Activated B cell treated with CpG ODN at 0.5 μM for 24 hours (primary cell): ENCODE measurements at places on chromosomes 7 and 10.

GRCh38 chr10:8444630-8445029 lies 390.1 kb downstream of the GATA3 start:
- no peaks in the 10 kb centered on the region for H3K36me3 ChIP-seq
- H3K4me3 ChIP-seq = no peak overlapping the region
- no peaks in the 10 kb centered on the region for H3K4me1 ChIP-seq
- no peaks in the 10 kb centered on the region for H3K27me3 ChIP-seq
- H3K27ac ChIP-seq = no peak overlapping the region
- DNase-seq = no peak

GRCh38 chr10:50501924-50502452 lies 121.8 kb downstream of the SGMS1 start:
- DNase-seq = no peak
- peaks cover 40% of the 10 kb centered on the region for H3K4me1 ChIP-seq
- no peaks in the 10 kb centered on the region for H3K27me3 ChIP-seq
- no peak overlapping the region for H3K27ac ChIP-seq
- no peak overlapping the region for H3K4me3 ChIP-seq

- H3K4me3 ChIP-seq = no peak overlapping the region
- H3K36me3 ChIP-seq = no peaks in the 10 kb centered on the region
- no peaks in the 10 kb centered on the region for H3K27me3 ChIP-seq
- no peak overlapping the region for H3K27ac ChIP-seq
Observed at GRCh38 chr10:29948881-29949355, 110.5 kb downstream of the JCAD start.

GRCh38 chr7:36100634-36101033 lies 52.4 kb upstream of the EEPD1 start:
- H3K36me3 ChIP-seq = no peaks in the 10 kb centered on the region
- no peak overlapping the region for H3K27ac ChIP-seq
- H3K4me3 ChIP-seq = no peak overlapping the region
- H3K4me1 ChIP-seq = no peaks in the 10 kb centered on the region
- H3K27me3 ChIP-seq = peaks cover 6% of the 10 kb centered on the region

DNA sequence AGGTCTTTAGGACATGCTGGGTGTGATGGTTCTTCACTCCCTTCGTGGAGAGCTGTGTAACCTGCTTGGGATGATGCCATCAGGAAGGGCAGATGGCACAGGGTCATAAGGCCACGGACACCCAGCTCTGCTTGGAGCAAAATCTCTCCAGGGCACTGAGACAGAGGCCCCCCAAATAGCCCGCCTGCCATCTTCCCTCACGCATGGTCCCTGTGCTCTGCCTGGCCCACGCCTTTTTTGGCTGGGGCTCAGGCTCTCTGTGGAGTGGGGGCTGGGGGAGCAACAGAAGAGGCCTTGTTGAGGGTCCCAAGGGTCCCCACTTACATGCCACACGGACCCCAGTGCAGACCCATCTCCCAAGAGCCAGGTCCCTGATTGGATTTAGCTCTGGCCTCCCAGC lies 93.3 kb upstream of the RET start:
- DNase-seq = no peak
- no peaks in the 10 kb centered on the region for H3K36me3 ChIP-seq
- no peak overlapping the region for H3K27ac ChIP-seq
- H3K4me1 ChIP-seq = no peaks in the 10 kb centered on the region
- no peak overlapping the region for H3K4me3 ChIP-seq
- no peaks in the 10 kb centered on the region for H3K27me3 ChIP-seq

GRCh38 chr10:62749093-62749683 lies 55.3 kb upstream of the ADO start:
- H3K4me1 ChIP-seq = peaks cover 17% of the 10 kb centered on the region
- no peaks in the 10 kb centered on the region for H3K36me3 ChIP-seq
- no peaks in the 10 kb centered on the region for H3K27me3 ChIP-seq
- peak overlapping the region; percentile 12 for H3K27ac ChIP-seq
